ENCODE measurements at places on chromosomes 2 and 18.

DNA sequence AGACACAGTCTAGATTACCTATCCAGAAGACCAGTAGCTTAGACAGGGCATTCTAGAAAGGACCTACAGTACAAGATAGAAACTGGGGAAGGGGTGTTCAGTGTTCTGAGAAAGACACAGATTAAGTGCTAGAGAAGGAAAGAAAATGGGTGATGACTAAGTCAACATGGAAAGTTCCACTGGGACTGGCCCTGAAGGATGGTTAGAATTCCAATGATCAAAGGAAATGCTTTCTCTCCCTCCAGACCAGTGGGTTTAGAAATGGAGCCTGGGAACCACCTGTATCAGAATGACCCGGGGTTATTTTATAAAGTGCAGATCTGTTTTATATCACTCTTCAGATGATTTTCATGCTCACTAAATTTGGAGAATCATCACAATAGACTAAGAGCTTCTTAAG is 5.8 kb upstream of the COLEC12 start:
- DNase-seq, result no peak

DNA sequence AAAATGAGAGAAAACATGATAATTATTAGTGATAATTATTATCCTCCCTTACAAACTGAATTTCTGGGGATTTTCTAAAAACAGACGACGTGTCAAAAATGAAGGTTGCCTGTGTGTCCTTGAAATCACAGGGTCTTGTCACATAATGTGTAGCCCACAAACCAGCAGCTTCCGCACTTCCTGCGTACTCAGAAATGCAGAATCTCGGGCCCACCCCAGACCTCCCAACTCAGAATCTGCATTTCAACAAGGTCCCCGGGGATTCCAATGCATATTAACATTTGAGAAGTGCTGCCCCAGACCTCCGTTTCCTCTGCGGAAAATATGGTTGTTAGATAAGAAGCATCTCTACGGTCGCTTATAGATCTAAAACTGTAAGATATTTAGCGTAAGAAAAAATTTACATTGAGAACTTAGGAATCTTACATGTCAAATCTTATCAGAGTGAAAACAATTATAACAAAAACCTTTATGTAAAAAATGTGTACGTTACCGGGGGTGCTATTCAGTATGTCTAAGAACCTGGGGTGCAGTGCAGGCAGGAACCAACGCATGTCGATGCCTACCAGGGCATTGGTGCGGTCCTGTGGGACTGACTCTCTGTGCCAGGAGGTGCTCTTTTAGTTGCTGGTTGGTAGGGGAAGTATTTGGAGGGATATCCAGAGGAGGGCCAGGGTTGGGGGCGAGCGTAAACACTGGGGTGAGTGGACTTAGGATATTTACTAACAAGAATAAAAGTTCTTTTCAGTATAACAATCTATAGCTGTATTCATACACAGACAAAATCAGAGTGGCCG is 15.2 kb downstream of the CDKL4 start:
- no peak for DNase-seq

DNA sequence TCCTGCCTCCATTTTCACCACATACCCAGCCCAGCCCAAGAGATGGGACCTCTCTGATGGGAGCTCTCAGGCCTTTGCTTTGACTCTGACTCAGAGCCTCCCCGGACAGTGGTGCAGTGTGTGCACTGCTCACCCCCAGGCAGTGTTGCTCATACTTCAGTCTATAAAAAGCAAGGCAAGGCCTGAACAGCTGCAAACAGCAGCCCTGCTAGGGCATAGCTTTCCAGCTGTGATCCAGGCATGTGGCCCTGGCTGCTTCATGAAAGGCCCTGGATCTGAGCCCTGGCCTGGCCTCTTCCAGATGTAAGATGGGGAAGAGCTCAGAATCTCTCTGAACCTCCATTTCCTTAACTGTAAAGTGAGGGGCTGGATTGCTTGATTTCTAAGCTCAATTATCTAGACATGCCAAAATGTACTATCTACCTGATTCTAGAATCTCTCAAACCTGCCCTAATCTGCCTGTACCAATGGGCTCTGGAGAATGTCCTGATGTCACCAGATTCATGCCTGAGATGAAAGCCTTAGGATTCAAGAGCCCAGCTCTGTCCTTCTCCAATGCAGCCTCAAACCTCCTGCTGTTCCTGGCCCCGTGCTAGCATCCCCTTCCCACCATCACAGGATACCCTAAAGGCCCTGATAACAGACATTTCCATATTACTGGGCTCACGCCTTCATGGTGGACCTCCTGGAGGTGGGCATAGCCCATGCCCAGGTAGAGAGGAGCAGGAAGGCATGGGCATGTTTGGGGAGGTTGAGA is 206.9 kb downstream of the ARL4C start:
- peak; percentile 10 for DNase-seq

DNA sequence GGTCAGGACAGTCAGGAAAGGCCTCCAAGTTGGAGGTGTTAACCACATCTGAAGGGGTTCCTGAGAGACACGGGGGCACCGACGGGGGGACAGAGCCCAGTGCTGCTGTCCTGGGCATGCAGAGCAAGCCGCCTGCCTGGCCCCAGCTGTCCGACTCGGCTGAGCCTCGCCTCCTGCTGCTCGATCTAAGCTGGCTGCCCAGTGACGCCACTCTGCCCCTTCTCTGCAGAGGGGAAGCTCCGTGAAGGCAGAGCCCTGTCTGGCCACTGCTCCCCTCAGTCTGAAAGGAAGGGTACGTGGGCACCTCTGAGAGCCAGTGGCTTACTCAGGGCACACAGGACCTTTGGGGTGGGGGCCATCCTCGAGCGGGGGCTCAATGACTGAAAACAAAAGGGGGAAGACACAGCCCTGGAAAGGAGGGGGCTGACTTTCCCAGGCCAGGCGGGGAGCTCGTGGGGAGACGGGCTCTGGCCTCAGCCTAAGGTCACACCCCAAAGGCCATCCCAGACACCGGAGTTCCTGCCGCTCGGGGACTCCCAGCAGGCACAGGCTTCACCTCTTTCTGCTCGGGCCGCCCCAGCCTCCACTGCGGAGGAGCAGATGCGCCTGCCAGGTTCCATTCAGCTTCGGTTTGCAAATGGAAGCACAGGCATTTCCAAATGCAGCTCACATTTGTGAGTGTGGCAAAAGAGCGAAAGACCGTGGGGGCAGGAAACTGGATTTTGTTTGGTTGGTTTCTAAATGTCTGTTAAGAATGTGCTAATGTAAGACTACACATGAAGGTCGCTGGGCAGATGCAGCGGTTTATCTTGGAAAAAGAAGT is 136.9 kb downstream of the HDAC4 start:
- DNase-seq, result no peak

DNA sequence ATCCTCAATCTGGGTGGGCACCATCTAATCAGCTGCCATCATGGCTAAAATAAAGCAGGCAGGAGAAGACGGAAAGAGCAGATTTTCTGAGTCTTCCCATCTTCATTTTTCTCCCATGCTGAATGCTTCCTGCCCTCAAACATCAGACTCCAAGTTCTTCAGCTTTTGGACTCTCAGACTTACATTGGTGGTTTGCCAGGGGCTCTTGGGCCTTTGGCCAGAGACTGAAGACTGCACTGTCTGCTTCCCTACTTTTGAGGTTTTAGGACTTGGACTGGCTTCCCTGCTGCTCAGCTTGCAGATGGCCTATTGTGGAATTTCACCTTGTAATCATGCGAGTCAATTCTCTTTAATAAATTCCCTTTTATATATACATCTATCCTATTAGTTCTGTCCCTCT is 36.6 kb downstream of the DIPK1C start:
- DNase-seq, result no peak

DNA sequence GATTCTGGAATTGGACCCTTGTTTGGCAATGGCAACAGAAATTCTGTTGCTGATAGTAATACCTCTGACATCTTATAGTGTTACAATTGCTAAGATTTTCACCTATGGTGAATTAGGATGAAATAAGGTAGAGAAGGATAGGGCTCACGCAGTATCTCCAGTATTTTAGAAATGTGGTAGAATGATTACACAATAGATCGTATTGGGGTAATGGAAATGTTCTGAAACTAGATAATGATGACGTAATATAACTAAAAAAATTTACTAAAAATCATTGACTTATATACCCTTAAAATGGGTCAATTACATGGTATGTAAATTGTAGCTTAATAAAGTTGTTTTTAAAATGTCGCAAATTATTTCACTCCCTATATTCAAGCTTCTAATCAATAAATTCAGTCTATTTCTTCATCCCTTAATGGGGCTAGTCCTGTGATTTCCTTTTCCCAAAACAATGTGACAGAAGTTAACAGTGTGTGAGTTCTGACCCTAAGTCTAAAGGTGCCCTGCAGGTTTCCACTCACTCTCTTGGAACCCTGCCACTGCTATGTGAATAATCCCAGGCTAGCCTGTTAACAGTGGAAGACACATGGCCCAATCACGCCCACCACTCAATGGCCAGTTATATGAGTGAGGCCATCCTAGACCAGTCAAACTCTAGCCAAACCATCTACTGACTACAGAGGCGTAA is 31.2 kb downstream of the USP37 start:
- no peak for DNase-seq

DNA sequence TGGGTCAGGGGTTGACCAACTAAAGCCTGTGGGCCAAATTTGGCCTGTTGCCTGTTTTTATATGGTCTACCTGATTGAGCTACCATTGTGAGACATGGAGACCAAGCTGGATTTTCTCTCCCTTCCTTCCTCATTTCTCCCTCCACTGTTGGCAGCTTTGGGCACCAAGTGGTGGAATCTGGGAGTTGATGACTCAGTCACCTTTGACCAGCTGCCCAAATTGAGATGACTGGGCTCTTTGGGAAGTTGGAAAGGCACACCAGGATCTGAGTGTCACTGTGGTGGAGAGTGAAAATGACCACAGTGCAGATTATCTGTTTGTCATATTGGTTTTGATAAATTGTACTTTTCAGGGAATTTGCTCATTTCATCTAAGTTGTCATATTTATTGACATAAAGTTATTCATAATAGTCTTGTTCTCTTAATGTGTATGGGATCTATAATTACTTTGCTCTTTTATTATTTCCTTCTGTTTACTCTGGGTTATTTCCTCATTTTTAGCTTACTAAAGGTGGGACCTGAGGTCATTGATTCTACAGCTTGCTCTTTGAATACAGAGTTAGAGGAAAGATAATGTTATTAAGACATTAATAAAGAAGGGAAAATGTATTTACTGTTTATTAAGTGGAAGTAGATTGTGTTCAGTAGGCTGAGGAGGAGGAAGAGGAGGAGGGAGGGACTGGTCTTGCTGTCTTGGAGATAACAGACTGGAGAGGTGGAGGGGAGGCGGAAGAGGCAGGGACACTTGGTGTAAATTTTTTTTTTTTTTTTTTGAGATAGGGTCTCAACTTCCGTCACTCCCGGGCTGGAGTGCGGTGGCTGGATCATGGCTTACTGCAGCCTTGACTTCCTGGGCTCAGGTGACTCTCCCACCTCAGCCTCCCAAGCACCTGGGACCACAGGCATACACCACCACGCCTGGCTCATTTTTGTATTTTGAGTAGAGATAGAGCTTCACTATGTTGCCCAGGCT is 31.8 kb downstream of the AGFG1 start:
- DNase-seq, result no peak

GRCh38 chr2:235352541-235352940 is 141.3 kb upstream of the AGAP1 start:
- no peak for DNase-seq

DNA sequence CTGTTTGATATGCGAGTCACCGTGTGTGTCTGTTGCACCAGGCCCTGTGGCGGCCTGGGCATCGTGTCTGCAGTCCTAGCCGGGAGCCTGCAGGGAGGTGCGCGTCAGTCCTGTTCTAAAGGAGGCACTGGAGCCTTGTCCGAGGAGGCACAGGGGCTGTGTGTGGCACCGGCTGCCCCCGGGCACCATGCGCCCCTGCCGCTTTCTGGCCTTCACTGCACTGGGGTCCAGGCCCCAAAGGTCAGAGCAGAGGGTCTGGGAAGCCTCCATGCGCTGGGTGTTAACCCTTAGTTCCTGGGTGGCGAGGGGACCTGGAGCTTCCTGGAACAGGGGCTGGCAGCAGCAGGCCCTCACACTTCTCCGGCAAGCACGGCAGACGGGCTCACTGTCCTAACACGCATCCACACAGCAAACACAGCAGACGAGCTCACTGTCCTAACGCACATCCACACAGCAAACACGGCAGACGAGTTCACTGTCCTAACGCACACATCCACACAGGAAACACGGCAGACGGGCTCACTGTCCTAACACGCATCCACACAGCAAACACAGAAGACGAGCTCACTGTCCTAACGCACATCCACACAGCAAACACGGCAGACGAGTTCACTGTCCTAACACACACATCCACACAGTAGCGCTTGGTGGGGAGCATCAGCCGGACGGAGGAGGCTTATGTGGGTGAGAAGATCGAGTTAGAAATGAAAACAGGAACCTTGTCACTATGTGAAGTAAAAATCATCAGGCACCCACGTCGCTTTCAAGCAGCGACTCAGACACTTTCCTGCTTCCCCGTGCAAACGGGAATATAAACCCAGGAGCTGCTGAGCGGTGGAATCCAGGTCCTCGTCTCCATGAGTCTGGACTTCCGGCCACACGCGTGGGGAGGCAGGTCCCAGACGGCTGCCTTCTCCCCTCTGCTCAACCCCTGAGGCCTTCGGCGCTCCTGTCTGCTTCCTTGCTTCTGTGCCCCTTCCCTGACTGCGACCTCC is 65.3 kb downstream of the TPO start:
- no peak for DNase-seq

- no peak for DNase-seq
Measured at GRCh38 chr2:242075696-242076095, 206.2 kb downstream of the RTP5 start.

Data from CD4-positive, alpha-beta T cell (primary cell).